Cardiac ventricle fibroblast (primary cell): ENCODE measurements at places on chromosomes 3 and 15. TPM values are rescaled to one million over a fixed set of nuclear protein-coding genes. Genes with fewer than 3 reads are reported as not detected.

Gene GPR171
- total RNA-seq = not detected in 2 replicates

Gene CEMIP
- total RNA-seq = 70.2 and 73.9 TPM in 2 replicates

Gene KLHL40
- total RNA-seq = not detected in 2 replicates

Gene ANP32A
- 40.0 and 48.4 TPM in 2 replicates for total RNA-seq

Gene PTPN23
- 19.7 TPM in 2 replicates for total RNA-seq

Gene CCRL2
- total RNA-seq = 0.62 and 0.83 TPM in 2 replicates

Gene SLC24A5
- total RNA-seq = not detected in 2 replicates

Gene HES1
- total RNA-seq = 5.3 and 7.1 TPM in 2 replicates

Gene TRAK1
- total RNA-seq = 17.6 and 18.7 TPM in 2 replicates

Gene CCDC54
- not detected in 2 replicates for total RNA-seq

Gene GOLGA6A
- total RNA-seq = not detected in 2 replicates

Gene NAALADL2
- total RNA-seq = 6.6 and 7.3 TPM in 2 replicates

Gene MAP2K5
- total RNA-seq = 10.0 and 12.6 TPM in 2 replicates

Gene PIERCE2
- 3.4 and 8.4 TPM in 2 replicates for total RNA-seq

Gene KCNMB2
- not detected in 2 replicates for total RNA-seq

Gene ACAN
- total RNA-seq = not detected in 2 replicates

Gene COL7A1
- total RNA-seq = 9.5 and 13.6 TPM in 2 replicates

Gene WNT7A
- total RNA-seq = not detected in 2 replicates

Gene GABRB3
- 0.44 and 1.1 TPM in 2 replicates for total RNA-seq

Gene SYNPR
- not detected in 2 replicates for total RNA-seq

Gene ADAMTSL3
- 0.39 and 0.50 TPM in 2 replicates for total RNA-seq

Gene EAF2
- 2.0 and 3.6 TPM in 2 replicates for total RNA-seq

Gene HIGD1A
- total RNA-seq = 72.4 and 82.8 TPM in 2 replicates

Gene TMEM42
- 25.5 and 31.5 TPM in 2 replicates for total RNA-seq

Gene PLA2G4E
- not detected in 2 replicates for total RNA-seq

Gene CCDC13
- 1.4 and 2.0 TPM in 2 replicates for total RNA-seq

Gene GOLGA6L9
- 0.06 and 0.54 TPM in 2 replicates for total RNA-seq

Gene MORC1
- not detected in 2 replicates for total RNA-seq

Gene MAGEL2
- 0.05 and 0.12 TPM in 2 replicates for total RNA-seq

Gene C2CD4B
- total RNA-seq = 1.2 and 1.5 TPM in 2 replicates

Gene PPP2R3A
- 12.0 and 12.3 TPM in 2 replicates for total RNA-seq

Gene GOLGA8G
- not detected in 2 replicates for total RNA-seq

Gene GXYLT2
- total RNA-seq = 56.9 and 93.2 TPM in 2 replicates

Gene TNFAIP8L3
- total RNA-seq = 6.6 and 11.5 TPM in 2 replicates

Gene SNX22
- 0.06 TPM in 1 of 2 replicates, not detected in the other for total RNA-seq

Gene UBA5
- 30.7 and 40.2 TPM in 2 replicates for total RNA-seq

Gene CNTN3
- total RNA-seq = not detected in 2 replicates

Gene A4GNT
- total RNA-seq = not detected in 2 replicates

Gene C15orf62
- total RNA-seq = 0.05 and 0.25 TPM in 2 replicates

Gene TBL1XR1
- 110 and 143 TPM in 2 replicates for total RNA-seq

Gene XCR1
- total RNA-seq = not detected in 2 replicates

Gene SCAANT1
- not detected in 2 replicates for total RNA-seq

Gene GPD1L
- 5.6 and 8.3 TPM in 2 replicates for total RNA-seq

Gene CPNE4
- total RNA-seq = not detected in 2 replicates

Gene LDHAL6B
- total RNA-seq = not detected in 2 replicates

Gene CPNE9
- total RNA-seq = not detected in 2 replicates

Gene MPI
- total RNA-seq = 67.7 and 79.6 TPM in 2 replicates

Gene RPL39L
- total RNA-seq = 9.3 and 13.2 TPM in 2 replicates

Gene CHDH
- 0.62 and 0.68 TPM in 2 replicates for total RNA-seq

Gene ZDHHC23
- total RNA-seq = 0.56 and 1.1 TPM in 2 replicates

Gene FOXL2NB
- not detected in 2 replicates for total RNA-seq
